T-helper 22 cell (primary cell): ENCODE measurements at places on chromosomes 1 and 21.

GRCh38 chr1:98323388-98323787 lies 338.1 kb upstream of the SNX7 start:
- DNase-seq, result no peak

- DNase-seq, result no peak
Observed at GRCh38 chr1:225806249-225806648, 3.7 kb upstream of the EPHX1 start.

DNA sequence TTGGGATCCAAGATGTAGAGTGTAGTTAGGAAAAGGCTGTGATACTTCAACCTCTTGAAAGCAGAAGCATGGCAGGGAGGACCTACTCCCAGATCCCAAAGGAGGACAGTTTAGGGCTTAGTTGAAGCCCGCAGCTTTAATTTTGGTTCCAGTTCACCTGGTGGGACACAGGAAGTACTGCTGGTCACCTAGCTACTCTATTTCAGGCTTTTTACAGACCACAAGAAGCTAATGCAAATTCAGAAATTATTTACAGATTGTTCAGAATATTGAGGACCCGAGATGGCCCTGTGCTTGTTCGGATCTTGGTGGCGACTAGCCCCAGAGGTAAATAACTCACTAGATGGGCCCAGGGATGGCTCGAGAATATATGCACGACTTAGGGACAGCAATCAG lies 6.4 kb upstream of the SMCP start:
- DNase-seq, result no peak

- DNase-seq, result no peak
Observed at GRCh38 chr1:60861961-60862567, 220.3 kb upstream of the NFIA start.

- DNase-seq, result no peak
Observed at GRCh38 chr1:210709701-210710100, 381.0 kb downstream of the HHAT start.

DNA sequence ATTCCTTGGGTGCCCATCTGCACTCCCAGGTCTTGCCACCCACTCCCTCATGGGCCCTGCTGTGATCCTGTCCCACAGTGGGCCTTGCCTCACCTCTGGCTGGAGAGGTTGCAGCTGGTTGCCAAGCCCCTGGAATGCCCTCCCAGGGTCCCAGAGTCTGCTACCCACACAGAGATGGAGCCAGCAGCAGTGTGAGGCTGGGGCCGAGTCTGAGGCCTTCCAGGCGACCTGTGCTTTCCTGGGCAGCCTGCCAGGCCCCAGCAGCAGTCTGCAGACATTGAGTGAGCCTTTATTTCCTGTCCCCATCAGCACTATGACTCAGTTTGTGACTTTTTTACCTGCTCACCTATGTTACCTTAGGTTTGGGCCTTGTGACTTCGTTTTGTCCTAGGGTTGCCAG lies 25.0 kb upstream of the TSPAN2 start:
- no peak for DNase-seq
